Endothelial cell (in vitro differentiated cells): ENCODE measurements at places on chromosomes 6 and 20.

DNA sequence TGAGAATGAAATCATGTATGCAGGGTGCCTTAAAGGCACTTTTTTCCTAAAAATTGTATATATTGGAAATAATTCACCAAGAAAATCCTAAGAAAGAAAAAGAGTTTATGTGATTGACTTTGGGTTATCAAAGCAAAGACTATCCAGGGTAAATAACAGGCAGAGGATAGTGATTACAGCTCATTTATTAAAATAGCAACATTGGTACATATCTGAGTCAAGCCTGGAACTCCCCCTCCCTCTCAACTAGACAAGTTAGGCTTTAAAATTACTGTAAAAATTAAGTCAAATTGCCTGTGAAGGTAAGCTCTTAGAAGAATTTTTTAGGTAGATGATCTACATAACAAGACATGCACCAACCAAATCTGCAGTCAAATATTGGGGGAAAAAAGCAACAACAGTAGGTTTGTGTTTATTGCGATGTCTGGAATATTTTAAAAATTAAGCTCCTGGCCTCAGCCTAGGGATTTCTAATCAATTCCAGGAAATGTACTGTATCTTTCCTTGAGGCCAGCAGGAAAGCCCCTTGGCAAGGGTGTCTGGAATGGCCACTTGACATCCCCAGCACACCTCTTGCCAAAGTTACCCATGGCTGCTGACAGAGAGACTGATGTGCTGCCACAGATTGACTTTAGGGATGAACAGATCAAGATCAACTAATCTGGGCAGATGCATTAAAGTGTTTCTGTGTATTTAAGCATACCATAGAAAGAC lies 31.2 kb upstream of the HBS1L start:
- no peaks in the 10 kb centered on the region for H3K36me3 ChIP-seq
- H3K27me3 ChIP-seq = no peaks in the 10 kb centered on the region
- no peak overlapping the region for H3K27ac ChIP-seq
- DNase-seq = no peak
- peaks cover 8% of the 10 kb centered on the region for H3K4me1 ChIP-seq

DNA sequence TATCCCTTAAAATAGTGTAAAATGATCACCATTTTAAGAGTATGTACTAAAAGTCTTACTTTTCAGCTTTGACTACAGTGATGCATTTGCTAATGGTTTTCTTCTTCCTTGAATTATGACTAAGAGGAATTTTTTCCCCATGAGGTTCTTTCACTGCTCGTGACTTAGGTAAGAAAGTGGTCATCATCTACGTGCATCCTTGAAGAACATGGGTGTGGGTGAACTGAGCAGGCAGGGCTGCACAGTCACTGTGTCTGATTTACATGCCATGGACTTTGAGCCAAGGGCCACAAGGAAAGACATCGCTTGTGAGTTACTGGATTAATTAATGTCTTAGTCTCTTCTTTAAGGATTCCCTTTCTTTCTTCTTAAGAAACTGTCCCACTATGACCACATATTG lies 33.3 kb downstream of the NQO2 start:
- DNase-seq = no peak
- no peak overlapping the region for H3K27ac ChIP-seq
- H3K4me3 ChIP-seq = no peak overlapping the region
- H3K4me1 ChIP-seq = peaks cover 12% of the 10 kb centered on the region
- peaks cover 6% of the 10 kb centered on the region for H3K27me3 ChIP-seq

- H3K4me3 ChIP-seq = peak overlapping the region; percentile 70
- H3K4me1 ChIP-seq = peaks cover 71% of the 10 kb centered on the region
- peaks cover 11% of the 10 kb centered on the region for H3K27me3 ChIP-seq
- no peaks in the 10 kb centered on the region for H3K36me3 ChIP-seq
- DNase-seq = no peak
These were observed 65.3 kb upstream of the SNX9 start for GRCh38 chr6:157757430-157758403.

- H3K4me1 ChIP-seq = no peaks in the 10 kb centered on the region
- H3K36me3 ChIP-seq = no peaks in the 10 kb centered on the region
- peaks cover 2% of the 10 kb centered on the region for H3K27me3 ChIP-seq
- no peak overlapping the region for H3K27ac ChIP-seq
- H3K4me3 ChIP-seq = no peak overlapping the region
These were observed 930.8 kb downstream of the TFAP2A start for GRCh38 chr6:9484091-9484490.

GRCh38 chr6:130065609-130066156 lies 47.3 kb downstream of the L3MBTL3 start:
- DNase-seq = no peak
- H3K27me3 ChIP-seq = peaks cover 1% of the 10 kb centered on the region
- H3K36me3 ChIP-seq = peaks cover 35% of the 10 kb centered on the region
- H3K4me3 ChIP-seq = no peak overlapping the region
- H3K27ac ChIP-seq = no peak overlapping the region
- H3K4me1 ChIP-seq = peaks cover 11% of the 10 kb centered on the region

DNA sequence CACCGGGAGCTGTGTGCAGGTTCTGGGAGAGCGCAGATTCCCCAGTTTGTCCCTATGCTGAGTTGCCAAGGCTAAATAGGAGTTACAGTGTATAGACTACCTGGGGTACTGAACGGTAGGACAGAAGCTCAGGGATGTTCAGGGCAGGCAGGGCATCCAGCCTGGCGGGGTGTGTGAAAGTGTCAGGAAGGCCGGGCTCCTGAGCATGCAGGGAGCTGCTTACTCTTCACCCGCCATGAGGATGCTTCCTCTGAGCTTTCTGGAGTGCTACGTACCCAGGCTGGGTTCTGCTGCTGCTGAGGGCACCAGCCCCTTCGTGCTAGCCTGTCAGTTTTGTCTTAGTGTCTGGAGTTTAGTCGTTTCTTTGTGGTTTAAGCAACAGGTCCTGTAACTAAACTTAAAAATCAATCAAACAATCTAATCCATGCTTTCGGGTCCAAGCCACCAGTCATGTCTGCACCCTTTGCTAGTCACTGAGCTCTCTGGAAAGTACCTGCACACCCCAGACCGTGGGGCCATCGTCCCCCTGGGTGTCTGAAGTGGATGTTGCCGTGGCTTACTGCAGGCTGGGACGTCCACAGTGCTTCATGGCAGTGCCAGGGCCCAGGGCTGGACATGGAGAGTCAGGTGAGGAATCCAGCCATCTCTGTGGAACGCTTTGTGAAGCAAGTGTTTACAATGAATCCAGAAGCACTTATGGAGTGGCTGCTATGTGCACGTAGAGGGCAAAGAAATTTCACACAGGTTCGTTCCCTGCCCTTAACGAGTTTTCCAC lies 220.3 kb upstream of the SNX9 start:
- H3K36me3 ChIP-seq = peaks cover 3% of the 10 kb centered on the region
- H3K27me3 ChIP-seq = peaks cover 4% of the 10 kb centered on the region

DNA sequence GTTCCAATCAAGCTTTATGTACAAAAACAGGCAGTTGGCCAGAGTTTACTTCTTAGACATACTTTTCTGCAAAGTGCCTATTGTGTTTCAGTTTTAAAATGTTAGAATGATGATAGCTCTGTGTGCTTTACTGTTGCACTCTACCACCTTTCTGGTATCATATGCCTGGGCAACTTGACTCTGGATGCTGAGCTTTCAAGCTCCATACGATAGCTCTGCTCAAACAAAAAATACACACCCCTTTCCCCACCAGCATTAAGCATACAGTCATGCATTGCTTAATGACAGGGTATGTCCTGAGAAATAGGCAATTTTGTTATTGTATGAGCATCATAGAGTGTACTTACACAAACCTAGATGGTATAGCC lies 123.1 kb downstream of the RCAN2 start:
- H3K27me3 ChIP-seq = no peaks in the 10 kb centered on the region
- H3K4me3 ChIP-seq = no peak overlapping the region
- H3K27ac ChIP-seq = no peak overlapping the region
- no peaks in the 10 kb centered on the region for H3K36me3 ChIP-seq
- no peak for DNase-seq

- H3K4me1 ChIP-seq = no peaks in the 10 kb centered on the region
- no peak overlapping the region for H3K4me3 ChIP-seq
- H3K36me3 ChIP-seq = peaks cover 6% of the 10 kb centered on the region
- DNase-seq = no peak
- H3K27ac ChIP-seq = no peak overlapping the region
- H3K27me3 ChIP-seq = no peaks in the 10 kb centered on the region
These were observed 24.3 kb downstream of the HSF2 start for GRCh38 chr6:122423734-122424133.

- H3K27ac ChIP-seq = peak overlapping the region; percentile 61
- peaks cover 69% of the 10 kb centered on the region for H3K36me3 ChIP-seq
- peak overlapping the region; percentile 52 for H3K4me3 ChIP-seq
- DNase-seq = no peak
- peaks cover 6% of the 10 kb centered on the region for H3K4me1 ChIP-seq
These were observed 29.8 kb downstream of the PLCG1 start for GRCh38 chr20:41167118-41167470.

DNA sequence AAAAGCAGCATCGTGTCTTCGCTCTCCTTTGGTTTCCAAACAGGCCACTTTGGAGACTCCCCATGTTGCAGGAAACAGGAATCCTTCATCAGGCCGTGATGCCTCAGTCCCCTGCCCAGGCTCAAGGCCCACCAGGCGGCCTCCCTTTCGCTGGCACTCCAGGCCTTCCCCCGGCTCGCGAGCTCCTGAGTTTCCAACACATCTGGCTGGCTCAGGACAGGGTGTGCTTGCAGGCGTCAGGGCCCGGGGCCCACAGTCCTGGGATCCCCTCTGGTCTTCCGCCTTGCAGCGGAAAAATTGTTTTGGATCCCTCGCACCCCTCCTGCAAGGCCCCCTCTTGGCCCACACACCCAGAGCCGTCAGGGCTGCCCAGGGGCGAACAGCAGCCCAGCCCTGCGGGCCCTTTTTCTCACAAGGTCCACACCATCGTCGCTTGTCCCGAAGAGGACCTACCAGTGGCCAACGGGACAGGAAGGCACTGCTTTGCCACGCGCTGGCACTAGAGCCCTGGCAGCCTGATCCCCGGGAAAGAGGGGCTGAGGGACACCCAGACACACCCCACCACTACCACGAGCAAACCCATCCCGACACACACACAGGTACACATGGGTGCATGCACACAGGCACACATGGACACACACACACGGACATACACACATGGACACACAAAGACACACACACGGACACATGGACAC lies 1930.9 kb upstream of the DEFB115 start:
- H3K4me1 ChIP-seq = peaks cover 8% of the 10 kb centered on the region
- peaks cover 31% of the 10 kb centered on the region for H3K36me3 ChIP-seq
- DNase-seq = no peak
- no peak overlapping the region for H3K27ac ChIP-seq
- H3K27me3 ChIP-seq = peaks cover 27% of the 10 kb centered on the region

DNA sequence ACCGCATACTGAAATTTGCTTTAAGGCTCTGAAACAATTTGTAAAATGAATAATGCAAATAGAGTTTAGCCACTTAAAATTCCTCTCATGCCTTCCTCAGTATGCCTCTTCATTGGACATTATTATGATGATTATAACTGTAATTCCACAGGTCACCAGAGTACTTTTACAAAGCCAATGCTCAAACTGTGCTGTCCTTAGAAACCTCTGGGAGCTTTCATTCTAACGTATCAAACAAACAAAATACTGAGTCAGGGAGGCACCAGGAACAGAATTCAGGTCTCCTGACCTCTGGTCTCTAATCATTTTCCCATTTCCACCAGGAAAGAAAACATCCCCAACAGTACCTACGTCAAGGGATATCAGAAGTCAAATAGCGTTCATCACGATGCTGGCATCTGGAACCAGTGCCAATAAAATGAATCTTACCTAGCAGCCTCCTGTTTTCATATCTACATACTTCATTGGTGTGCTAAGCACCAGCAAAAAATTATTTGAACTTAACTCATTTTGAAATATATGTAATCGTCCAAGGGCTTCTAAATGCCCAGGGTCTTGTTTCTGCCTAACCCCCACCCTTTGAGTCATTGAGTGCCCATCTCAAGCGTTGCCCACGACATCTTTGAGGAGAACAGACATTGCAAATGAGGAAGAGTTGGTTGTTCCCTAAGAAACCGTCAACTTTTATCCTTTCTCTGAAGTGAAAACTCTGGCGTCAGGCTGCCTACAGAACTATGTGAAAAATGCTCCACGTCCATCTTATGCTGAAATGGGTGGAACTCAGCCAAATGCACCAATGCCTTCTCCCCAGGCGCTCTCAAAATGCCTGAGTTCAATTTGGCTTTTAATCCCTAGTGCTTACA lies 37.9 kb downstream of the NEDD9 start:
- H3K27ac ChIP-seq = no peak overlapping the region
- no peaks in the 10 kb centered on the region for H3K27me3 ChIP-seq
- H3K4me1 ChIP-seq = peaks cover 19% of the 10 kb centered on the region
- H3K36me3 ChIP-seq = peaks cover 7% of the 10 kb centered on the region
- DNase-seq = no peak

GRCh38 chr20:44052166-44052565 lies 134.8 kb downstream of the JPH2 start:
- H3K36me3 ChIP-seq = no peaks in the 10 kb centered on the region
- DNase-seq = no peak
- no peak overlapping the region for H3K27ac ChIP-seq
- no peak overlapping the region for H3K4me3 ChIP-seq
- H3K4me1 ChIP-seq = no peaks in the 10 kb centered on the region
- H3K27me3 ChIP-seq = peaks cover 2% of the 10 kb centered on the region

GRCh38 chr6:43436577-43437282 lies 9.4 kb downstream of the ABCC10 start:
- DNase-seq = no peak
- peaks cover 3% of the 10 kb centered on the region for H3K4me1 ChIP-seq
- no peak overlapping the region for H3K4me3 ChIP-seq
- H3K27me3 ChIP-seq = peaks cover 5% of the 10 kb centered on the region
- peaks cover 11% of the 10 kb centered on the region for H3K36me3 ChIP-seq

DNA sequence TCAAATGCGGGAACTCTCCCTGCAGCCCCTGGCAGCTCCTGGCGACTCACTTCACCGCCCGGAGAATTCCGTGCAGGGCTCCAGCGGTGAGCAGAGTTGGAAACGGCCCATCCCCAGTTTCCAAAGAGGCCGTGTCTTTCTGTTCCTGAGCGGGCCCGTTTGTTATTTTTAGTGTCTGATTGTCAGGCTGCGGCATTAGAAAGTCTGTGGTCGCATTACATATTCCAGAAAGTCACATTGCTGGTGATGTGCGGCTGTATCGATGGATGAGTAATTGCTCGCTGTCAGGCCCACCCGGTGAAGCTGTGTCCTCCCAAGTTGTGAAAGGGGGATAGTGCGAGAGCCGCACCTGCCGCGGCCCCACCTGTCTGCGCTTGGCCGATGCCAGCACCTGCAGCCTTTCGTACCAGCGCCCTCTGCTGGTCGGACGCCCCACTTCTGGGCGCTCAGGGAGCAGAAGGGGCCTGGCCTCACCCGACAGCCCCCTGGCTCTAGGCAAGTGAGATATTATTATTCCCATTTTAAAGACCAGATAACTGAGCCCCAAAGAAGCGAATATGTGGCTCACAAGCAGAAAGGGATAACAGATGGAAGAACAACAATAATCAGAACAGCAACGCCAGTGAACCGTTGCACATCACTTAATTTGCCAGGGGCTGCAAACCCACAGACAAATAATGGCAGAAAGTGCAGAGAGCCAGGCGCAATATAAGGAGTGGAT lies 244.9 kb downstream of the TSHZ2 start:
- H3K4me1 ChIP-seq = no peaks in the 10 kb centered on the region
- H3K27ac ChIP-seq = no peak overlapping the region
- DNase-seq = peak; percentile 78
- H3K4me3 ChIP-seq = no peak overlapping the region
- no peaks in the 10 kb centered on the region for H3K36me3 ChIP-seq

GRCh38 chr6:118649918-118650581 lies 1.3 kb downstream of the CEP85L start:
- H3K4me3 ChIP-seq = peak overlapping the region; percentile 96
- peak overlapping the region; percentile 64 for H3K27ac ChIP-seq
- no peaks in the 10 kb centered on the region for H3K36me3 ChIP-seq
- peaks cover 4% of the 10 kb centered on the region for H3K4me1 ChIP-seq

- H3K4me3 ChIP-seq = no peak overlapping the region
- no peaks in the 10 kb centered on the region for H3K4me1 ChIP-seq
- no peaks in the 10 kb centered on the region for H3K36me3 ChIP-seq
- no peak overlapping the region for H3K27ac ChIP-seq
- H3K27me3 ChIP-seq = no peaks in the 10 kb centered on the region
These were observed 123.5 kb upstream of the CST7 start for GRCh38 chr20:24825591-24825990.
